Stimulated activated naive CD8-positive, alpha-beta T cell treated with anti-CD3 and anti-CD28 coated beads, Interleukin-15, Interleukin-2, amounts not matched to agents 100 U/mL and 50 U/mL, for 24 hours (primary cell): ENCODE measurements at places on chromosomes 13 and 19.

DNA sequence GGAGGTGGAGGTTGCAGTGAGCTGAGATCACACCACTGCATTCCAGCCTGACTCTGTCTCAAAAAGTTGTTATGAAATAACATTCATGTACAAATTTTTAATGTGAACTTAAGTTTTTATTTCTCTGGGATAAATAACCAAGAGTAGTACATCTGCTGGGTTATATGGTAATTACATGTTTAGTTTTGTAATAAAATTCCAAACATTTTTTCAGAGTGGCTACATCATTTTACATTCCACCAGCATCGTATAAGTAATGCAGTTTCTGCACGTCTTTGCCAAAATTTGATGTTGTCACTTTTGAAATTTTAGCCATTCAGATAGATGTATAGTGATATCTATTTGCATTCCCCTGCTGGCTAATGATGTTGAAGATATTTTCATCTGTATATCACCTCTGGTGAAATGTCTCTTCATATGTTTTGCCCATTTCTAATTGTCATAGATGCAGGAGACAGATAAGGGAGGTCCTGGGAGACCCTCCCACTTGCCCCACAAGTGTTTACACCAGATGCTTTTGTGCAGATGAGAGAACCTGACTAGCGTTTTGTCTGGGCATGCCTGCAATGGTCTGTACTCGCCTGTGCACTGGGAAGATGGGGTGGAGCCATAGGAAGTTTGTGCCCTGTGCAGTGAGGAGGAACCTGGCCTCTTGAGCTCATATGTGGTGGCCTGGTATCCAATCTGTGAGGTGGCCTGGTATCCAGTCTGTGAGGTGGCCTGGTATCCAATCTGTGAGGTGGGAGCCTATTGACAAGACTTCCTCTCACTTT is 12.7 kb upstream of the KBTBD6 start:
- DNase-seq, result no peak

GRCh38 chr13:69296130-69296529 is 811.5 kb upstream of the ATXN8OS start:
- DNase-seq, result no peak

DNA sequence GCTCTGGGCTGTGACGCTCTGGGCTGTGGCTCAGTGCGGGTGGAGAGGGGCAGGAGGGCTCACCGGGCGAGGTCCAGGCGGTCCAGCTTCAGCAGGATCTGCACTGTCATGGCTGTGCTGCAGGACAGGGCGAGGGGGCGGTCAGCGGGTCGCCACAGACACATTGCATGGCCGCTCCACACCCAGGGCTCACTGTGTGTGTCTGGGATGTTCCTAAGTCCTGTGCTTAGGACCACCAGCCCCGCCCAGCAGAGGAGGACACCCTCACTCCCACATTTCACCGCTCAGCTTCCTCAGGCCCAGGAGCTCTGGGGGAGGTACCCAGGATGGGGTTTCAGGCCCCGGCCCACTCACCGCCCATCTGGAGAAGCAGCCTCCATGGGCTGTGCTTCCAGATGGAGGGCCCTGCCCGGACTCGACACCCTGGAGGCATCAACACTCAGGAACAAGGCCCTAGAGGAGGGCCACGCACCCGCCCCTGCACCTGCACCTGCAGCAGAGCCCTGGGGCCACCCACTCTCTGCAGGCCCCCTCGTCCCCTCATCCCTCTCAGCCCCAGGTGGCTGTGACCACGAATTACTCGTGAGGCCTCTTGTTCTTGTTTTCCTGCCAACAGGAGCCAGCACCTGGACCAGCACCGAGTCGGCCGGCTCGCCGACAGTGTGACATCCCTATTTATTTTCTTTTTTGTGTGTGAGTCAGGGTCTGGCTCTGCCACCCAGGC is 9.7 kb upstream of the CERS1 start:
- no peak for DNase-seq

DNA sequence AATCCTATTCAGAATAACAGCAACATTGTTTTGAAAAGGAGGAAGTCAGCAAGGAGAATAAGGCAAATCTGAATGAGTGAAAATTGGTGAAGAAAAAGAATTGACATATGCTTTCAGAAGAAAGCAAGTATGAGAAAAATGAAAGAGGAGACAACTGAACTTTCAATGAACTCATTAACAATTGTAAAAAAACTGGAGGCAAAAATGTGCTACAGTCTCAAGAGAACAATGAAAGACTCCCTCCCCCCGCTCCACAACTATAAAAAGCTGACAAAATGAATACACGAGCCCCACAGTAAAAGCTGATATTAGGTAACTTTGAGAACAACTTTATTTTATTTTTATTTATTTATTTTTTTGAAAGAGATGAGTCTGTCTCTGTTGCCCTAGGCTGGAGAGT is 373.1 kb downstream of the DIAPH3 start:
- DNase-seq, result no peak

GRCh38 chr19:2736550-2737190 is 3.1 kb downstream of the SLC39A3 start:
- DNase-seq, result no peak

DNA sequence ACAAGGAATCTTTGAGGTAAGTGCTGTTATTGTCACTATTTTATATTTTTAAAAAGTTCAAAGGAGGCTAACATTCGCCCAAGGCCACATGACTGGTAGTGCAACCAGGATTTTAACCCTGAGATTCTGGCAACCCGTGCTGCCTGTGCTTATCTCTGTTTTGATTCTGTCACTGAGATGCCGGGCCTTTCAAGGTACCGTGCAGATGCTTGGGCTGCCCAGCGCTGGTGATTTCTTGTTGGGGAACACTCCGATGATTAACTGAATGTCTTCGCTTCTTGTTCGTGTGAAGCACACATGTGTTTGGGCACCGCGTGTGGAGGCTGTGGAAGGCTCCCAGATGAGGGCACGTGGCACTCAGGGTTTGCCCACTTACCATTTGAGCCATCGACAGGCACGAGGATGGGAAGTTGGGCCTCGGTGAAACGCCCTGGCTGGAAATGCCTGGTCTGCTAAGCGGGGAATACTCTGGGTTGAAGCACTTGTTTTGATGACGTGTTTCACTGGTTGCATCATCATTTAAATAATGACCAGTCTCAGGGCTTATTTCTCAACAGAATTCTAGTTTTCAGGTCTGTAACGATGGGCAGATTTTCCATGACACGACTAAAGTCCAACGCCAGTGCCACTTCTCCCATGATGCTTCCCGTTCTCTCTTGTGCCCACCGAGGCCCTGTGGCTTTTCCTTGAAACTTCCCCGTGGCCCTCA is 392.7 kb downstream of the FGF9 start:
- DNase-seq, result no peak

GRCh38 chr19:35353635-35354034 is 4.6 kb upstream of the FFAR3 start:
- peak; percentile 2 for DNase-seq

- peak; percentile 5 for DNase-seq
Observed at GRCh38 chr13:26628706-26629105, 71.2 kb downstream of the WASF3 start.

GRCh38 chr13:112851107-112852038 is 117.6 kb upstream of the MCF2L start:
- DNase-seq, result no peak

DNA sequence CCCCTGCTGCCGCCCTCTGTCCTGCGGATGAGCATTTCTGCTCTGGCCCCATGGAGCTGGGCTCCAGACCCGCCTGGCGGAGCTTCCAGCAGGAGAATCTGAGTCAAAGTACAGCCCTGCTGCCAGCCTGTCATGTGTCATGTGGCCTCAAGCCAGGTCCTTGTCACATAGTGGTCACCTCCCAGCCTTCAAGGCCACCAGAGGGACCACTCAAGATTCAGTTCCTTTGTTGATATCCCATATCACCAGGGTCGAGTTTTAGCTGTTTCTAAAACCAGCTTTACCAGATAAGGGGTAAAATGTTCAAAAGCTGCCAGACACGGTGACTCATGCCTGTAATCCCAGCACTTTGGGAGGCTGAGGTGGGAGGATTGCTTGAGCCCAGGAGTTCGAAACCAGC is 13.4 kb downstream of the THOP1 start:
- DNase-seq, result no peak

- DNase-seq, result no peak
Observed at GRCh38 chr13:46983881-46984280, 87.0 kb upstream of the HTR2A start.

DNA sequence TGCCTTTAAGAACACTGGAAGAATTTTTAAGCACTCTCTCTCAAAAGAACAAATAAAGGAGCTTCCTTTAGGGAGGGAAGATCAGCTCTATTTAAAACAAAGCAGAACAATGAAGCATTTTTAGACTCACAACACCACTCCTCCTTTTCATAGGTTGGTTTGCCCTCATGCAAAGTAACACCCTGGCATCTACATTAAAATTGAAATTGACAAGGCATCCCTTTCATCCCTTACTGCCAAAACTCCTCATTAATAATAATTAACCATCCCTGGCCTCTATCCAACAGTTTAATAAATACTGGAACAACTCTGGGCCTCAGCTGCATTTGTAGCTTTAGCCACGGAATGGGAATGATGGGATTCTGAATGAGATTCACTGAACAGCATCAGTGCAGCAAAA is 929.1 kb downstream of the PCDH9 start:
- no peak for DNase-seq

GRCh38 chr19:39725995-39726394 is 11.8 kb downstream of the CLC start:
- DNase-seq, result no peak

DNA sequence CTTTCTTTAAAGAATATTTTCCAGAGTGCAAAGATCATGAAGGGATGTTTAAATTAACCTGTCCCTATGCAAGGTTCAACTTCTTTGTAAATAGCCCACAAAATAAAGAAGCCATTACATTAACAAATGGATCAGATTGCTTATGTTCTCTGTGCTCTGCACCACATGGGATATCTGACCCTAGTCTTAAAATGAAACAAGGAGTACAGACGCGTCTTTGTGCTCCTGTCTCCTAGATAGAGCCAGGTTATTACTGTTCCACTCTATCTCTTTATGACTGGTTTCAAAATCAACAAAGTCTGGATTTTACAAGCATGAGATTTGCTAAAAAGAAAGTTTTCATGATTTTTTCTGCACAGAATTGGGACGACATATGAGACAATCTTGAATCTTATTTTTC is 339.4 kb downstream of the KLF12 start:
- no peak for DNase-seq

DNA sequence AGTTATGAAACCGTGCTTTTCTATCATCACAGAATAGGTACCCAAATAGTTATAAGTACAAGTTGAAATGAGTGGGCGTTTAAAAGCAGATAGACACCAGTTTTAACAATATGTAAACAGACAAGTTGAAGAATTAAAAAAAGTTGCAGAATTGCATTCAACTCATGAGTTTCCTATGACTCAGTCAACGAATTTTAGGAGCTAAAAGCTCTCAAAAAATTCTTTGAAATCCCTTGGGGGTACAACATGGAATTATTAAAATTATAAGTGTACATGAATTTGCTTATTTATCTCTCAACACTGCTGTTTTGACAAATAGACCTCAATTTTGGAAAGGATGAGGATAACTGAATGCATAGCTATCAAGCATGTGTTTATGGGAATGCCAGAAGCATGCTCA is 693.4 kb downstream of the PCDH9 start:
- DNase-seq, result no peak

DNA sequence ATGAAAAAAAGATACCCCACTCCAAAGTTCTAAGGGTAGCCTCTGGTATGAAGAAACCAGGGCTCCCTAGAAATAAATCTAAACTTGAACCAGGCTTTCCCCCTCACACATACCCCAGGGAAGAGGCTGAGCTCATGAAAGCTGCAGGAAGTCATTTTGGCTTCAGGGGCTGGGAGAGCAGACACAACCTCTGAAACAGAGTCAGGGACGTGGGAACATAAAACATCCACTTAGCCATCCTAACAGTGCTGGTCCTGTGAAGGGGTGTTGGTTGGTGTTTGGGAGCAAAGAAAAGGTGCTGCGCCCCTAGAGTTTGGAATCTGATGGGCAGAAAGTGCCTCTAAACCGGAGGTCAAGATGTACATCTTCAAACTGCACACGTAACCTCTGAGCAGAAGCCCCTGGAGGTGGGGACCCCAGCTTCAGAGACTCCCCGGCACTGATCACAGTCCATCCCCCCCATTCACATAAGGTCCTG is 15.8 kb downstream of the RAB3D start:
- no peak for DNase-seq

DNA sequence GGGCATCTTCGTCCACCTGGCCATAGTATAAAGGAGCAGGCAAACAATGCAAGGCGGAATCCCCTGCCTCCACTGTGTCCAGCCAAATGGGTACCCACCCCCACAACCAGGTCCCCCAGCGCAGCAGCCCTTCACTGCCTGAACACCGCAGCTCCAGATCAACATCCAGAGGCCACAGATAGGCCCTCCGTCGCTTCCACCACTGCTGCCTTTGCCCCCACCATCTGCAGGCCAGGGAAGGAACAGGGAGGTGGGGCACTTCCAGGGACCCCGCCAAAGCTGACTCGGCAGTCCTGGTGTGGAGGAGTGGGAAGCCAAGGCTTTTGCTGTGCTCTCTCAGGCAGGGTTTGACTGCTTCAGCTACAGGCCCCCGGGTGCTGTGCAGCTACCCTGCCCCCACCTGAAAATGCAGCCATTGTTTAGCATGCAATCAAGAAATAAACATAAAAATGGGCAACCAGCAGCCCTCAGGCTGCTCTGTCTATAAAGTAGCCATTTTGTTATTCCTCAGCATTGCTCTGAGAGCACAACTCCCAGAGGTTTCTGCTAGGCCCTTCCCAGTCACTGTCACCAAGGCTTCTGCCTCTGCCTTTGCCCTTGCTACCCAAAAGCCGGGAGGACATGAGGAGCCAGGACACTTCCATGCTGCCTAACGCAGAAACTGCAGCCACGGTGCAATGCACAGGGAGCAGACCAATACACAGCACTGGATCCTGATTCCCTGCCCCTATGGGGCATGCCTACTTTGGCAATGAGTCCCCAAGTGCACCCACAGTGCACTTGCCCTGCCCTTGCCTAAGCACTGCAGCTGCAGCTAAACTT is 733.2 kb upstream of the KLHL1 start:
- DNase-seq, result no peak

DNA sequence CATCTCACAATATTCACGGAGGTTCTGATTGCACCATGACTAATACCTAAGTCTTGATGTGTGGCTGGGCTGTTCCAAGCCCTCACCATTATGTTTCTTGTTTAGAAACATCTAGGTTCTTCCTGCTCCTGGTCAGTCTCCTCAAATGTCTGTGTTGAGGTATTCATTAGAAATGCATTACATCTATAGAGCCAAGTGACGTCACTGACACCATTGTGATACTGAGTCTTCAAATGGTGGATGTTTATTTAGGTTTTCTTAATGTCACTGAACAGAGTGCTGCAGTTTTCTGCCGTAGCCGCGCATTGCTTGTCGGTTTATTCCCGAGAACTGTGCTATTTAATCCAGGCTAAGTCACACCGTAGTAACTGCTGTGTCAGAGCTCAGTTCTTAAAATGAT is 142.4 kb upstream of the SPACA7 start:
- no peak for DNase-seq
